ENCODE measurements at places on chromosomes 5 and 9.

- no peak for DNase-seq
Measured at GRCh38 chr9:125272697-125273096, 11.1 kb downstream of the GAPVD1 start.

- no peak for DNase-seq
Measured at GRCh38 chr9:78127279-78128225, 95.9 kb upstream of the GNAQ start.

DNA sequence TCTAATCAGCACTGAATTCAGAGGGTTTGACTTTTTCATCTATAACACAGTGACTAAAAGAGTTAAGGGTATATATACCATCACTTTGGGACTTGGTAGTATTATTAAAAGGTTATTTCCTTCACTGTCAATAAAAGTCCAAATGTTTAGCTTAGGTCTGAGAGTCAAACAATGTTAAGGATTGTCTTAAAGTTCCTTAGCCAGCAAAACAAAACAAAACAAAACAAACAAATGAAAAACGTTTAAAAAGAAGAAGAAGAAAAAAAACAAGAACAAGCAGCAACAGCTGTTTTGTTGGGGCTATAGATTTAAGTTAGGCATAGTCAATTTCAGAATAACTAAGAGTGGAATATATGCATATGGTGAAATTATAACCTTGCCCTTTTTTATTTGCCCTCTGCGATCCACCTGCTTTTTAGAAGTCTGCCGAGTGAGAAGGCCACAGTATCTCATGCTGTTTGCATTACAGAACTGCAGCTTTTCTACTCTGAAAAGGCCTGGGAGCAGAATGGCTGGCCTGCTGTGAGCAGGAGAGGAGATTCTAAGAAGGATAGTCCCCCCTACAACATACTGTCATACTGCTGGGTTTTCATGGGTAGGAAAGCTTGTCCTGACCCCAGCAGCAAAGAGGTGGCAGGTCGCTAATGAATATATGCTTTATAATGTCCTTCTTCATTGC, 141.7 kb downstream of the NTRK2 start:
- DNase-seq, result peak; percentile 84

DNA sequence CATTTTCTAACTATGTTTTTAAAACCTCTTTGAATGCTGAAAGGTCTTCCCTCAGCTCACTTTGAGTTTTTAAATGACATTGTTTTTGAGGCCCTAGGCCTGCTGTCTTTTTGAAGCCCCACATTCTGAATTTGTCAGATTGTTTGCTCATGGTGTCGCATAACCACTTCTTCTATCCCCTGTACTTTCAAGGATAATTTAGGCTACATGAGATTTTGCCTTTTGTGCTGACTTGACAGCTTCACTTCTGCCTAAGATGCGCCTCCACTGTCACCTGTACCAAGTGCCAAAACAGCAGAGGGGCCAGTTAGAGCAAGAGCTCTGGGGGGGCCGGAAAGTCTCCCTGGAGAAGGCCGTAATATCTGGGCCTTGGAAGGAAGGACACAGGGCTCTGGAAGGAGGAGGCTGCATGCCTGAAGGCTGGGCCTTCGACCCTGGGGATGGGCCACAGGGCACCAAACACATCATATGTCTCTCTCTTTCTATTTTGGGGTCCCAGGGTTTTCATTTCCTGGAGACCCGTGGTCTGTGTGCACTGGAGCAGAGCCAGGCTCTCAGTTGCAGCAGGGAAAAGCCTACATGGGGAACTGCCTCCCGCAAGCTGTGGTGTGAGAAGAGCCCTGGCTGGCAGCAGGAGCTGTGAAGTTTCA, 49.1 kb downstream of the NDST1 start:
- peak; percentile 4 for DNase-seq

- no peak for DNase-seq
Measured at GRCh38 chr5:171709930-171710329, 75.7 kb upstream of the SMIM23 start.

GRCh38 chr5:41532485-41532884, 22.1 kb upstream of the PLCXD3 start:
- no peak for DNase-seq

DNA sequence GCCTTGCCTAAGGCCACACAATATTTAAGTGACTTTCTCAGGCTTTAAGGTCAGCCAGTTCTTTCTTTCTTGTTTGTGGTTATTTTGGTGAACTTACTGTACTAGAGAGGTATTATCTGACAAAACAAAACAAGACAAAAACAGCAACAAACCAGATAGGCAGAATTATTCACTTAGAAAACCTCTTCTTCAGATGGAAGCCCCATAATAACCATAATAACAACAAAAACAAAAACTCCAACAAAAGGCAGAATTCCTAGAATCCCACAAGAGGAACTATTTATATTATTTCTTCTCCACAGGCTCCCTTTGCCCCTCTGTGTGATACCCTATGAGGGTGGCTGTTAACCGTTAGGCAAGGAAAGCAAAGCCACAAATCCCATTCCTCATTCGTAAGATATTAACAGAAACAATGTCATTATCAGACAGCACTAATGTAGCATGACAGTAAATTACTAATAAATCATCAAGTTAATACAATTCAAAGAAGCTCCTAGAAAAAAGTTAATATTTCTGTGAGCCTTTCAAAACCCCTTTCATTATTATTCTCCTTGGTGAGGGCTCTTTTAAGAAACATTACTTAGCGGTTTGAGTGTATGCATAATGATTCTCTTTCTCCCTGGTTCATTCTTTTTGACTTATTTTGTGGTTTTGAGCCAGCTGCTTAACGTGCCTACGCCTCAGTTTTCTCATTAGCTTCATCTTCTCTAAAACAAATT, 274.9 kb downstream of the EFNA5 start:
- DNase-seq, result no peak

DNA sequence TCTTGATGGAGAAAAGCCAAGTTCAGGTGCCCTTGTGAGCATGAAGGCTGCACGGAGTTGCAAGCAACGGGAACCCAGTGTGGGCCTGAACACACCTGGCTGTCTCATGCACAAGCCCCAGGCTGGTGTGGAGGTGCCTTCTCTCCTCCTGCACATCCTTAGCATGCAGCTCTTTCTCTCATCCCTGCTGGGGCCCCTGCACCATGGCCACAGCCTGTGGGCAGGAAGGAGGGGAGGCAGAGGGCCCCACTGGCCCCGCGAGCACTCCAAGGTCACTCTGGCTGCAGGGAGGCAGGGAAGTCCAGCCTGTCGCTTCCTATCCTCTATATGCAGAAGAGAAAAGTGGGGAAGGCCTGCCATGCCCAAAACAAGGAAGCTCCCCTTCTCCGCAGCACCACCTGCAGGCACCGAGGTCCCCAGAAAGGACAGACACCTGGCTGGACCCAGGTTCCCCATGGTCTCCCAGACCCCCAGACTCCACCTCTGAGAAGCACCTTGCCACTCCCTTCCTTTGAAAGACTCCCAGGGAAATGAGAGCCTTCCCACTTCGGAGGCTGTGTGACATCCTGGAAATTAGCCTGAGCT, 18.6 kb downstream of the STKLD1 start:
- no peak for DNase-seq

GRCh38 chr5:137706841-137707240, 29.0 kb downstream of the KLHL3 start:
- DNase-seq, result no peak

GRCh38 chr9:17063535-17064135, 71.2 kb upstream of the CNTLN start:
- peak; percentile 48 for DNase-seq

DNA sequence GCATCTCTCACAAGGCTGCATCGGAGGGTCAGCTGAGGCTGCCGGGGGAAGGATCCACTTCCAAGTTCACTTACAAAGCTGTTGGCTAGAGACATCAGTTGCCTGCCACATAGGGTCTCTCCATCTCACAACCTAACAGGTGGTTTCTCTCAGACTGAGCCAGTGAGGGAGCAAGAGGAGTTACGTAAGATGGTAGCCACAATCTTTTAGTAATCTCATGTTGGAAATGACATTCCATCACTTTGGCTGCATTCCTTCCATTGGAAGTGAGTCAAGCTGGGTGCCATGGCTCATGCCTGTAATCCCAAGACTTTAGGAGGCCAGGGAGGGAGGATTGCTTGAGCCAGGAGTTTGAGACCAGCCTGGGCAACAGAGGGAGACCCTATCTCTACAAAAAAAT, 7.4 kb upstream of the GRK6 start:
- no peak for DNase-seq

DNA sequence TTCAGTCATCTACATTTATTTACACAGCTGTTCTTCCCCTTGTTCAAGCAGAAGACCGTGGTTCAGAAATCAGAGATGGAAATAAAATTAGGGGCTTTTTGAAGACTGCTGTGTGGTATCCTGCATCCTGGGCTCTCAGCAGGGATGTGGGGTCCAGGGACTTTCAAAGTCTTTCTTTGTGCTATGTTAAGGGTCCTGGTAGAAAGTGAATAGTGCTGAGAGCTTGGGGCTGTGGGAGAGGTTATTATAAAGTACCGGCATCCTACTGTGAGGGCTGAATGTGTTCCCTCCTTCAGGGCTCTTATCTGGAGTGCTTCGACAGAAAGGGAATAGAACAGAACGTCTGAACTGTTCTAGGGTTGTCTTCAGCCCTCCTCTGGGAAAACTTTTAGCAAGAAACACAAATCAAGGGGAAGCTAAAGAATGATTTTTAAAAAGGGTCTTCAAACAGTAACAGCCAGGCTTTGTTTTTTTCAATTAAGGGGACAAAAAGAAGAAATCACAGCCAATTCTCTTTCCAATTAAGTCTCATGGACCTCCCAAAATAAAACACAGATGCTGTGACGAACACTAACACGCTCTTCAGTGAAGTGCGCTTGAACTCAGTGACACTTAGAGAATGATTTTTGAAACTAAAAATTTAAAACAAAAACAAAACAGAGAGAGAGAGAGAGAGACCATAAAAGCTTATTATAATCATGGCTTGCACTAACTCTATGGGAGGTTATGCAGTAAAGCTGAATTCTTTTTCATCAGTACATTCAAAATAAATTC, 15.7 kb upstream of the SLC1A3 start:
- peak; percentile 75 for DNase-seq

DNA sequence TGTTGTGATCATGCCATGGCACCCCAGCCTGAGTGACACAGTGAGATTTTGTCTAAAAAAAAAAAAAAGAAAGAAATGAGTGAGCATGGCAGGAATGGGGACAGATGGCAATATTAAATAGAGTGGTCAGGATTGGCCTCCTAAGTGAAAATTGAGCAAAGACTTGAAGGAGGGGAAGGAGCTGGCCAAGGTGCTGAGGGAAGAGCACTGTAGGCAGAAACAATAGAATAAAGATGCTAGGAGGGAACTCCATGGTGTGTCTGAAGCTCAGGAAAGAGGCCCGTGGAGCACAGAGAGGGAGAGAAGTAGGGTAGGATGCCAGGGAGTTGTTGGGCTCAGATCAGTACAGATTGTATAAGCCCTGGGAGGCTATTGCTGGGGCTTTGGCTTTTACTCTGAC, 64.4 kb upstream of the PCAT7 start:
- DNase-seq, result no peak

GRCh38 chr9:130857864-130858738, 23.0 kb downstream of the ABL1 start:
- no peak for DNase-seq

- DNase-seq, result no peak
Measured at GRCh38 chr9:104983491-104983890, 55.5 kb upstream of the ABCA1 start.

GRCh38 chr9:127333221-127334064, 63.5 kb upstream of the SLC2A8 start:
- DNase-seq, result no peak

- DNase-seq, result no peak
Measured at GRCh38 chr9:118761016-118761790, 608.0 kb downstream of the BRINP1 start.

GRCh38 chr5:151896031-151896691, 28.5 kb downstream of the GLRA1 start:
- peak; percentile 47 for DNase-seq

GRCh38 chr9:98502976-98503325, 205.8 kb downstream of the GABBR2 start:
- DNase-seq, result no peak

GRCh38 chr9:35690614-35691333, 1.0 kb upstream of the TPM2 start:
- peak; percentile 29 for DNase-seq

GRCh38 chr9:136151214-136151804, 32.6 kb upstream of the TMEM250 start:
- DNase-seq, result no peak

- DNase-seq, result no peak
Measured at GRCh38 chr9:113631871-113632665, 168.5 kb downstream of the RGS3 start.

- no peak for DNase-seq
Measured at GRCh38 chr5:35302544-35302943, 72.3 kb upstream of the PRLR start.

DNA sequence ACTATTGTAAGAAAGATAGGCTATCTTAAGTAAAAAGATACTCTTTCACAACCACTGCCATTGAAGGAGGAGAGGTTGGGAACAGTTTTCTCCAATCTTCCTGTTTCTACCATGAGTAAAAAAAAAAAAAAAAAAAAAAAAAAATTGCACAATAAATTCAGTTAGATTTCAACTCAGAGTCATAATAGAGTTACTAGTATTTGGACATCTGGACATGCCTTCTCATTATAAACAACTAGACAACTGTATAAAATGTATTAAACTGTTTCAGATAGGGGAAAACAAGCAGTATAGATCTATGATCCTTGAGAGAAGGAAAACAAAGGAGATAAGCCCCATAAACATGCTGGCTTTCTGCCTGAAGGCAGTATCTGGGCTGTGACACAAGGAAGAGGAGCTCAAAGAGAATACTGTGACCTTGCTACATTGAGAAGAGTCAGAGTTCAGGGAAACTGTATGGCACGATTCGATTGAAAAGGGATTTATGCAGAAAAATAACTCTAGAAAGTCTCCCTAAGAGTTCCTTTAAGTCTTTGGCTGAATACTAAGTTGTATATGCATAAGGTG, 249.2 kb upstream of the POU5F2 start:
- DNase-seq, result no peak

DNA sequence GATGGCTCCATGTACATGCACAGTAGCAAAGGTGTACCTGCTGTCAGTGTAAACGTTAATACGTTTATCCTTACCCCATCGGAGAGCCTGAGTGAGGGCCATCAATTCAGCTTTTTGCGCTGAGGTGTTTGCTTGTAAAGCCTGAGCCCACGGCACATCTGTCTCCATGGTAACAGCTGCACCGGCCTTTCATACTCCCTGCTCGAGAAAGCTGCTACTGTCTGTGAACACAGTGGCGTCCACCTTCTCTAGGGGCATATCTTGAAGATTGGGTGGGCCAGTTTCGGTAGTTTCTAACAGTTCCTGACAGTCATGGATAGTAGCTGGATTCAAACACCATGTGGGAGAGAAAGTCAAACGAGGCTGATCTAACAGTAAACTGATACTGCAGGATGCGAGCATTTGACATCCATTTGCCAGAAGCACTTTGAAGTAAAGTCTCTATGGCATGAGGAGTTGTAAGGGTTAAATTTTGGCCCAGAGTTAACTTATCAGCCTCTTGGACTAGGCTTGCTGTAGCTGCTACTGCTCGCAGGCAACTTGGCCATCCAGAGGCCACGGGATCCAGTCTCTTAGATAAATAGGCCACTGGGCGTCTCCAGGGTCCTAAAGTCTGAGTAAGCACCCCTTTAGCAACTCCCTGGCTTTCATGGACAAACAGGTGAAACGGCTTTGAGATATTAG, 21.0 kb upstream of the RHOBTB3 start:
- DNase-seq, result peak; percentile 27

Measured in NCI-H1417 (cell line).